ENCODE measurements at places on chromosomes 6 and 20.

GRCh38 chr20:17727351-17727750, 27.6 kb downstream of the BANF2 start:
- DNase-seq, result no peak

GRCh38 chr6:141513830-141514229, 618.9 kb upstream of the GJE1 start:
- no peak for DNase-seq

- DNase-seq, result no peak
Measured at GRCh38 chr6:130381459-130382380, 15.9 kb downstream of the TMEM200A start.

DNA sequence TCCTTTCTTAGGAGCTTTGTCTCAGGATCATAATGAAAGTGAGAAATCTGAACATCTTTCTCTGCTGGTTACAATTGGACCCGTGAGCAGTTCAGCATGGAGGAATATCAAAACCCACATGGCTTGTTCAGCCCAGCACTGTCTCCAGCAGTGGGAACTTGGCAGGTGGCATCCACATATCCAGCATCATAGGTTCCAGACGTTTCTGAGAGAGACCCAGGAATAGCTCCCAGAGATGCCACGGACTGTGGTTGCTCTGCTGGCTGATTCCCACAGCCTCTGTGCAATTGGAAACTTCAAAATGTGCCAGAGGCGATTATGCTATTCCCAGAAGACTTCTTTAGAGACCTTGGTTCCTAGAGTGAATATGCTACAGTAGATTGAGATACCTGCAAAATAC, 76.4 kb downstream of the PHACTR2 start:
- DNase-seq, result peak; percentile 1

DNA sequence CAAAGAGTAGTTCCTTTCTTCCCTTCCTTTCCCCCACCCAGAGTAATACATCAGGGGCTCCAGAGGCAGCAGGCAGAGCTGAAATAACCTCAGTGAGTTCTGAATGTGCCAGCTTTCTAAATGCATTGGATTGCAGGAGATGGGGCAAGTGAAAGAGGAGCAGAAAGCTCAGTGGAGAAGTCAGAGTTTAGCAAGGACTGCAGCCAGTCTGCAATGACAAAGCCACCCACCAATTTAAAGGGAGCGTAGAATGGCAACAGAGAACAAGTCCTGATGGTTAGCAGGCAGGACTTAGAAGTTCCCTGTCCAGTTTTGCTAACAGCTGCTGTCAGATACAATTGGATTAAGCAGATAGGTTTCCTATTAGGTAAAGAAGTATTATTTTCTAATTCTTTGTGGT, 203.4 kb upstream of the RIN2 start:
- no peak for DNase-seq

- DNase-seq, result no peak
Measured at GRCh38 chr6:43877463-43878126, 107.6 kb downstream of the VEGFA start.

- DNase-seq, result no peak
Measured at GRCh38 chr6:92139601-92140000, 1279.8 kb downstream of the EPHA7 start.

- DNase-seq, result no peak
Measured at GRCh38 chr6:81854474-81854873, 102.0 kb upstream of the TENT5A start.
